Kidney (tissue), 22 donors: ENCODE measurements at places on chromosomes 11 and 22. TPM values are rescaled to one million over a fixed set of nuclear protein-coding genes. Genes with fewer than 3 reads are reported as not detected.
A peak's percentile ranks its signal among the peaks of the same experiment; 100 is the strongest.

The ZNF280B gene
- 0.26 TPM for polyA plus RNA-seq

The UPK3A gene
- not detected for polyA plus RNA-seq

The MN1 gene
- 0.92 TPM for polyA plus RNA-seq

The F2 gene
- polyA plus RNA-seq: not detected

DNA sequence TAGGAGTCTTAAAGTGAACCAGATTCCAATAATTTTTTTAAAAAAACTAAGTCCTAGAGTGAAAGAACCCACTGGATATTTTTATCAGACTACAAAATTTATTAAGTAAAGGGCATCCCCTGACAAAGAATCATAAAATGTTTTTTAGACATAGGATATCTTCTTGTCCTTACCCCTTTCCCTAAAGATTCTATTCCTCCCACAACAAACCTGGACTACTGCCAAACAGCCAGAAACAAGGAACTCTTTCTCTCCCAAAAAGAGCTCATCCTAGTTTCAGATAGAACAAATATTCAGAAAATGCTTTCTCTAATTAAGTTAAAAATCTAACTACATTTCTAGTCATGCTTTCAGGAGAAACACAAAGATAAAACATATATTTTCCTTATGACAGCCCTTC is 327.1 kb downstream of the FAM181B start:
- DNase-seq: no peak

- DNase-seq: no peak
Observed at GRCh38 chr22:22219140-22219996, 25.2 kb upstream of the VPREB1 start.

GRCh38 chr11:73570415-73571114 is 27.3 kb downstream of the FAM168A start:
- no peak for DNase-seq

GRCh38 chr11:66317322-66317722 is 478 bp upstream of the CD248 start:
- DNase-seq: peak; percentile 84

DNA sequence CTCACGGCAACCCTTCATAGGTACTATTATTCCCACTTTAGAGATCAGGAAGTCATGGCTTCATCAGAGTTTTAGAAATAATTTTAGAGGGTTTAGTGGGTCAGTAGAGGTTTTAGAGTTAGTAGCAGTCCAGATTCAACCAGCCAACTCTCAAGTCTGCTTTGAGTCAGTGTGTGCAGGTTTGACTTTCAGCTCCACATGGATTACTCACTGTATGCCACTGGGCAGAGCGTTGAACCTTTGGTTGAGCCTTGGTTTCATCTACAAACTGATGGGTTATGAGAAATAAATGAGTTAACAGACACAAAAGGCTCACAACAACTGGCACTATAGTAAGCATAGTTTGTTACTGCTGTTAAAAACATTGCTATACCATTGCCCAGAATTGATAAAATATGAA is 19.0 kb upstream of the TP53AIP1 start:
- no peak for DNase-seq

GRCh38 chr11:1163321-1163910 is 5.7 kb downstream of the MUC5AC start:
- peak; percentile 24 for DNase-seq

- DNase-seq: no peak
Observed at GRCh38 chr11:114215871-114216795, 80.1 kb upstream of the NNMT start.

DNA sequence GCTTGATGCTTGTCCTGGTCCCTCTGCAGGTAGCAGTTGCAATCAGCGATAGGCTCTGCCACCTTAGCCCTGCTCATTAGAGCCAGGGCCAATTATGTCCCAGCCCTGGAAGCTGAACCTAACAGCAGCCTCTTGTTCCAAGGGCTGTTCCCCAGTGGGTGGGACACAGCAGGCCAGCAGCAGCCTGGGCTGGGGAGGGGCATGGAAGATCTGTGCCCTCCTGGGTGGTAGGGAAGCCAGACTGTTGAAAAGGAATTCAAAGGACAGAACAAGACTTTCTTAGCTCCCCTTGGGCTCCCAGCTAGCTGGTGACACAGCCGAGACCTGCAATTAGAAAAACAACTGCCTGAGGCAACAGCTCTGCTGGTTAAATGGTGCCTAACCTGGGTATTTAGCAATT is 17.4 kb downstream of the DRD2 start:
- no peak for DNase-seq

DNA sequence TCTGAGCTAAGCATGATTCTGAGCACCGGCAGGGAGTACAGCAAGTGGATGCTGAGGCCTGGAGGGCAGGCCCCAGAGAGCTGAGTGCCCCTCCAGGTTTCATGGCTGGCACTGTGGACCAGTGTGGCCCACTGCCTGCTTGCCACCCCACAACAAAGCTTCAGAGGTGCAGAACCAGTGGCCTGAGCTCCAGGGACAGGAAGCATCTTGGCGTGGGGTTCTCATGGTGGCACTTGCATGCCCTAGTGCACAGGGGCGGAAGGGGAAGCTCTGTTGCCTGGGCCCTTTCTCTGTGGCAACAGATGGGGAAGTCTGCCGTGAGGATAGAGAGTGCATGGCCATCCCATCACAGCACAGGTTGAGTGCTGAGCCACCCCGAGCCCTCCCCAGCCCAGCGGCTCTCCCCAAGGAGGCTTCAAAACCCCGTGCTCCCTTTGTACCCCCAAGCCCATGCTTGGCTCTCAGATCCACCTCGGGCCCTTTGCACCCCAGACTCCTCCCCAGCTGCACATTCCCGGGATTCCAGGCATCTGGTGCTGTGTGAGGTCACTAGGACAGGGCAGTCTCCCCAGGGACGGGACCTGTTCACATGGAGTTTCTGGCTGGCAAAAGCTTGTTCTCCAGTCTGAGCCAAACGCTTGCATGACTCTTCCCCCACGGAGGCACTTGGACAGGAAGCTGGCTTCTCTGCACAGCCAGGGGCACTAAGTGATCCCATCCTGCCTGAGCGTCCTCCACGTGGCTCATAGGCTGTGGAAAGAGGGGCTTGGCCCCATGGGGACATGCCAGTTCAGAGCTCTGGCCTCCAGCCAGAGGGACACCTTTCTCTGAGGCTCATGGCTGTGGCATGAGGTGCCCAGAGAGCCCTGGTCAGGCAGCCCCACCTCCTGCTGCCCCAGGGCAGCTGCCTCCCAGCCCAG is 4.2 kb downstream of the SLC25A1 start:
- peak; percentile 83 for DNase-seq

- DNase-seq: no peak
Observed at GRCh38 chr11:5007561-5007960, 12.9 kb downstream of the OR51L1 start.

DNA sequence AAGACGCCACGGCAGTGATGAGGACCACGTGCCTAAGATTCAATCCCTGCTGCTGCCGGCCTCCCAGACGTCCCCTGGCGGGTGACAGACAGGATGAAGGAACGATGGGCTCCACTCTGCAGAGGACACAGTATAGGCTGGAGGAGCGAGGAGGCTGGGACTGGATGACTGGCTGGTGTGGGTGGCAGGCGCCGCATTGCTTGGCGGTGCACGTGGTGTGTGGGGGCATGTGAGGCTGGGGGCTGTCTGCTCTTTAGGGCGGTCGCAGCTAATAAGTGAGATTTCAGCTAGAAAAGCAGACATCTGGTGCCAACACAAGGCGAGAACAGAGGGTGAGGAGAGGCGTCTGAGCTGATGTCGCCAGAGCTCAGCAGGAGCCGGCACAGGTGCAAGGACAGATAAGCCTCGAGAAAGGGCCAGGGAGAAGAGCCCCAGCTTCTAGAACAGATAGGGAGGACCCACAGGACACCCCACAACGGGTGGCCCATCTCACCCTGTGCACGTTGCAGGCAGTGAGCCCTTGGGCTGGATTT is 33.2 kb downstream of the TSPAN4 start:
- DNase-seq: no peak

DNA sequence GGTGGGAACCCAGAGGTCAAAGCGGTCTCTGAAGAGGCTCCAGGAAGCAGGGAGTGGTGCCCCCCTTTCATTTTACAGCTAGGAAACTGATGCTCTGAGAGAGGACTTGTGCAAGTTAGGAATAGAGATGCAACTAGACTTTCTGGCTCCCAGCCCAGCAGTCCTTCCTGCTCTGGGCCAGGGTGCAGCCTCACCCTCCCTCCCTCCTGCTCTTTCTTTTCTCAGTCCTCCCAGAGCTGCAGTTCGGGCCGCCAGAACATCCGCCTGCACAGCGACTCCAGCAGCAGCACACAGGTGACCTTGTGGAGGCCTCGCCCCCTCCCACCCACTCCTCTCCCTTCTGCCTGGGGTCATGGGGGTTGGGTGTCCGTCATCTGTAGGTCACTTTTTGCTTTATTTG is 51.5 kb downstream of the LHFPL7 start:
- DNase-seq: peak; percentile 72

DNA sequence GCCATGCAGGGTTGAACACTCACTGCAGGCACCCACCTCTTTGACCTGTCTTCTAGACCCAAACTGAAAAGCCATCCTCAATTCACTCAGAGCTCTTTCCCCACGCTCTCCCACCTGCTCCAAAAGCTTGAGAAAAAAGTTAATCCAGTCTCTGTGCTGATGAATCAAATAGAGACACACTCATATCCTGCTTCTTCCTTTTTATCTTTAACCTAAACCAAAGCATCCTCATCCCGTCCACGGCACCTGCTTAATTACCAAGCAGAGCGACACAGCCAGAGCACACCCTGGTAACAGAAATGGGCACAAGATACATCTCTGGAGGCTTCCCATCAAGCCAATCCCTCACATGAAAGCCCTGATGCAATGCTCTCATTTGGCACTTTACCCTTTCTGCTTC is 102.6 kb downstream of the PLEKHA7 start:
- DNase-seq: no peak

GRCh38 chr22:25896098-25896497 is 154.1 kb downstream of the MYO18B start:
- DNase-seq: no peak

DNA sequence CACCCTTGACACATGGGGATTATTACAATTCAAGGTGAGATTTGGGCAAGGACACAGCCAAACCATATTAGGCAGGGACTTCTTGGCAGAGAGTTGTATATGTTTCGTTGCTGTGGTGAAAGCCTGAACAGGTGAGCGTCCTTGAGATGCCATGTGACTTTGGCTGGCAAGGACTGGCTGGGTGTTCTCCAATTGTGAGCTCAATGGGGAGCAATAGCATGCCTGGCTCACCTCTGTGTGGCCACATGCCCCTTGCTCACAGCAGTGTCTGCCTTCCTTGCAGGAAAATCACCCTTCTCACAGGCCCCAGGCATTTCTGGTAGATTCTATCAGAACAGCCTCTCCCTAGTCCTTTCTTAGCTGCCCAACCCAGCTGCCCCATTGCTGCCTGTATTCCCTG is 105.5 kb downstream of the PARVA start:
- no peak for DNase-seq

- no peak for DNase-seq
Observed at GRCh38 chr11:99351624-99352023, 330.9 kb downstream of the CNTN5 start.

DNA sequence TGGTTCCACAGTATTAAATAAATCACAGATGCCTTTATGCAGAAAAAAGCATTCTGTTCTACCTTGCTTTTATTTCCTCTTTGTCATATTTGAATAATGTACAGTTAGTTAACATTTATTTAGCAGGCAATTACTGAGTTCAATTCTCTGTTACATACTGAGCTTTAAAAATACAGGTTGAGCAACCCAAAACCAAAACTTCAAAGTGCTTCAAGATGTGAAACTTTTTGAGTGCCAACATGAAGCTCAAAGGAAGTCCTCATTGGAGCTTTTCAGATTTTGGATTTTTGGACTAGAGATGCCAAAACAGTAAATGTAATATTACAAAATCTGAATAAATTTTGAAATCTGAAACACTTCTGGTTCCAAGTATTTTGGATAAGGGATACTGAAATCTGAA is 54.1 kb downstream of the PDHX start:
- DNase-seq: no peak

GRCh38 chr11:32641361-32641760 is 57.7 kb downstream of the EIF3M start:
- DNase-seq: no peak

DNA sequence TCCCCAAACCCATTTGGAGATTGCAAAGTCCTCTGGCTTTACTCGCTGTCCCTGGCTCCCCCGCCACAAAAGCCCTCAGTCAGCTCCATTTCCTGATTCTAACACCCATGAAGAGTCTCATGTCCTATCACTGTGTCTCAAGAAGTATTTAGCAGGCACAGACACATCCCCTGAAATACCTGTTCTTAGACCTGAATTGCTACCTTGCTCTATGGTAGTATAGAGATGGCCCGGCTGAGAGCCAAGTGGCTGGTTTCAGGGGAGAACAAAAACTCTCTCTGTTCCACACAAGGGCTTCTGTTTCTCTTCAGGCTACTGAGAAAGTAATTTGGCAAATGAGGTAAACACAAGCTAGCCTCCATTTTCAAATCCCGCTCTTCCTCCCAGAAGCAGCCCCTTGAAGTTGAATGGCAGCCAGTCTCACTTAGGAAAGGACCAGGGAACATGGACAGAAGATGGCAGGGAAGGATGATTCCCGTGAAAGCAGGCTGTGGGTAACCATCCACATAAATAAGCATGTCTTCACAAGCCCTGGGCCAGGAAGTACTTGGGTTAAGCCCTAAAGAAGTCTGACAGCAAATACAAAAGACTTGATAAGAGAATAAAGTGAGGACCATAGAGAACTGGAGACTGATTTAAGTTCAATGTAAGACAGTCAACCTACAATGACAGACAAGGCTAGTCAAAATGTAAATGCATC is 137.8 kb downstream of the C11orf58 start:
- no peak for DNase-seq

DNA sequence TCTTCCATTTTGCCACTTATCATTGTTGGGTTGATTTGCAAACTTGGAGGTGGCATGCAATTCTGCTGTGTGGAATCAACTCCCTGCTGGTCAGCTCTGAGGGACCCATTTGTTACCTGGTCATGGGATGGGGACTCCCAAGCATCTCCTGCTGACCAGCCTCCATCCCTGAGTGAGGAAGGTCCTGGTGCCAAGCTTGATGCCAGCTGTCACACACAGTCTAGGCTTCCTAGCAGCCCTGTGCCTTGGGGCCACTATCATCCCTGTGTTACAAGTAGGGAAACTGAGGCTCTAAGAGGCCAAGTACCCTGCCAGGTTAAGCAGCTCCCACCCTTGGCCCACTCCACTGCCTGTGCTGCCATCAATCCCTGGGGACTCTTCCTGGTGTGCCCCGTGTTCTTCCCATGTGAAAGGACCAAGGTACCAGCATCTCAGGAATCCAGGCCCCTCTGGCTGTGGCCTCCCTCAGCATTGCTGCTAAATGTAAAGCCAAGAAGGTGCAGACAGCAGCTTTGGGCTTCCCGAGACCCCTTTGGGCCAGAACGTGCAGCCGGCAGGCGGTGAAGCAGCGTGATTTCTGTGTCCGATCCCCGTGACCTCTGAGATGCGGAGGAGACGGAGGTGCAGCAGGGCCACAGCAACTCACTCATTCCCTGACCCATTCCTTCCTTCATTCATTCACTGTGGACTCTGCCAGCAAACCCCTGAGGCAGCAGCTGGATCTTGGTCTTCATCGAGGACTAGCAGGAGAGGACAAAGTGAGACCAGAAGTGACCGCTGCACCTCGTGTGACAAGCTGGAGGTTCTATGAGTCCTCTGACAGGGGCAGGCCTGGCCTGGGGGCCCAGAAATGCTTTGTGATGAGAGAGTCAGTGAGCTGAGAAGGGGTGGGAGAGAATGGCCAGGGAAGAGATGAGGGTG is 49.7 kb downstream of the MYEOV start:
- DNase-seq: no peak

- peak; percentile 81 for DNase-seq
Observed at GRCh38 chr22:30425616-30426387, at the start of gene MTFP1. MTFP1 (plus strand) TSS chr22:30425768; CDS start chr22:30425880, 112 bp downstream.
